ENCODE measurements at places on chromosomes 3 and 15.

DNA sequence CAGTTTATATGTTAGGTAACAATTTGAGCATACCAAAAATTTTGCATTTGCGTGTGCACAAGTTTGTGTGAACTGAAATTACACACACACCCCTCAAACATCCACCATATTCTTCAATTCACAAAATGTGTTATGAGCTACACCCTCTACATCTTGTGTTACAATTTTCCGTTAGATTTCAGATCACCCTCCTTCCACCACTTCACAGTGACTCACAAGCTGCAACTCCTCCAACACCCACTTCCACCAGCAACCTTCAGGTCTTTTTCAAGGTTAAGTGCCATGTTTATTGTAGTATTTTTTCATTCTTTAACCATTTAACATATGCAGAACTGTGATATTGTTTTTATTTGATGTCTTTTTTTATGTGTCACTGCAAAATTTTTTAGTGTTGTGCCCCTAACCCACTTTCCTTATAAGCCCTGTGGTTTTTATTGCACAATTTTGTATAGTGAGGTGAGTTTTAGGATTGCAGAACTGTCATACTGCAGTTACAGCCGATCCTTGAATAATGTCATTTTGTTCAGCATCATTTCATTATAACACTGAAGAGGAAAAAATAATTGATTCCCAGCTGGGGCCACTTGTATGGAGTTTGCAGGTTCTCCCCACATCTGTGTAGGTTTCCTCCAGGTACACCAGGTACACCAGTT, 148.9 kb downstream of the PLCL2 start:
- no peak for DNase-seq

GRCh38 chr3:44642337-44642736, 6.2 kb upstream of the ZNF35 start:
- no peak for DNase-seq

DNA sequence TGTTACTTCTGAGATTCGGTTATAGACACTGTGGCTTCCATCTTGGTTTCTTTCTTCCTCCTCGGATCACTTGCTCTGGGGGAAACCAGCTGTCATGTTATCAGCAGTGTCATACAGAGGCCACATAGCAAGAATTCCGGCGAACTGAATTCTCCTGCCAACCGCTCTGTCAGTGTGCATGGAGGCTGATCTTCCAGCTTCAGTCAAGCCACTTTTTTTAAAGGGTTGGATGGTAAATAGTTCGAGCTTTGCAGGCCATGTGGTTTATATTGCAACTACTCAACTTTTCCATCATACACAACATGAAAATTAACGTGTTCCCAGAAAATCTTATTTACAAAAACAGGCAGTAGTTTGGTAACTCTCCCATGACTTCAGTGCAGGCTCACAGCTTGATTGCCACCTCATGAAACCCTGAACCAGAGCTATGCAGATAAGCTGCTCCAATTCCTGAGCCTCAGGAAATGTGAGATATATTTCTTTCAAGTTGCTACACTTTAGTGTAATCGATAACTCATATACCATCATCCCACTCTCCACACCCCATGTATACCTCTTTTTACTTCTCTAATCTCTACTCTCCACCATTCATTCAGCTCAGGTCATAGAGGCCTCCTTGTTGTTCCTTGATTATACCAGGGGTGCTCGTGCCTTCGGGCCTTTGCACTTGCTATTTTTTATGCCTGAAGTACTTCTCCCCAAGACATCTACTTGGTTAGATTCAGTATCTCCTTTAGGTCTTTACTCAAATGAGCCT, 7.2 kb downstream of the RPL22L1 start:
- no peak for DNase-seq

- no peak for DNase-seq
Observed at GRCh38 chr3:50661321-50661837, 13.3 kb upstream of the DOCK3 start.

GRCh38 chr3:128074851-128075521, 22.7 kb downstream of the SEC61A1 start:
- no peak for DNase-seq

DNA sequence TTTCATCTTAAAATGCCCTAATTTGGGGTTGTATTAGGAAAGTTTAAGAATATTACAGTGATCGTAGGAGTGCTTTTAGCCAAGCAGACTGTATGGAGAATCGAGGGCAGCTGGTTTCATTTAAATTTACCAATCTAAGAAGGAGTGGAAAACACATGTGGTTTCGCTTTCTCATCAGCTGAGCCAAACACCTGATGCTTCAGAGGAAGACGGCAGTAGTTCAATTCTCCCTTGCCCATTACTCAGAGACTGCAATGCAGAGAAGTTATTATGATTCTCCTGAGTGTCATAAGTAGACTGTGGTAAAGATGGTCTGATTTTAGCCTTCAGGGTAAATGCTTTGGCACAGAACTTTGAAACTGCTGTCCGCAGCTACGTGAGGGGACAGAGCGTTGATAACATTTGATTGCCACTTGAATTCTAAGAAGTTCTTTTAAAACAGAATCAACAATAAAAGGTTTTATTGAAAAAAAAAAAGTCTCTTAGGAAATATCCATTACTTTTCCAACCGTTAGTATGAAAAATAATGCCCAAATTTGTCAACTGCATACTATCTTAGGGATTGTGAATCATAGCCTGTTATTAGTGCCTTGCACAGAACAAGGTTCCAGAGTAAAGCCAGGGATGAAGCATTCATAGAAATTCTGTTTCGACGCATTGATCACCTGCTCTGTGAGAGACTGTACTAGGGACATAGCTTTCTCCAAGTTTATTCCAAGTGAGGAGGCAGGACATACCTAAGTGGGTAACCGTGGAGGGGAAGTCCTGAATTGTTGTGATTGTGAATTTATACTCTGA, 25.6 kb downstream of the LYSMD4 start:
- DNase-seq: peak; percentile 79

GRCh38 chr3:170636400-170636973, 50.6 kb upstream of the SLC7A14 start:
- peak; percentile 17 for DNase-seq

DNA sequence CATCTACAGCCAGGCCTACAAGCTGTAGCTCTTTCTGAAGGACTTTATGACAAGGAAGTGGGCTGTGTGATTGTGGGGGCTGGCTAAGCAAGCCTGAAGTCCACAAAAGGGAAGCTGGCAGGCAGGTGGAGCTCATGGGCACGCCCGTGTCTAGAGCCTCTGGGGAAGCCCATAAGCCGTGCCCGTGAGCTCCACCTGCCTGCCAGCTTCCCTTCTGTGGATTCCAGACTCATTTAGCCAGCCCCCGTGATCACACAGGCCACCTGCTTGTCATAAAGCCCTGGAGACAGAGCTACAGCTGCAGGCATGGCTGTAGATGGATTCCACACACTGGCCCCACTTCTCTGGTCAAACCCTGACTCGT, 15.2 kb downstream of the EFCC1 start:
- DNase-seq: no peak

DNA sequence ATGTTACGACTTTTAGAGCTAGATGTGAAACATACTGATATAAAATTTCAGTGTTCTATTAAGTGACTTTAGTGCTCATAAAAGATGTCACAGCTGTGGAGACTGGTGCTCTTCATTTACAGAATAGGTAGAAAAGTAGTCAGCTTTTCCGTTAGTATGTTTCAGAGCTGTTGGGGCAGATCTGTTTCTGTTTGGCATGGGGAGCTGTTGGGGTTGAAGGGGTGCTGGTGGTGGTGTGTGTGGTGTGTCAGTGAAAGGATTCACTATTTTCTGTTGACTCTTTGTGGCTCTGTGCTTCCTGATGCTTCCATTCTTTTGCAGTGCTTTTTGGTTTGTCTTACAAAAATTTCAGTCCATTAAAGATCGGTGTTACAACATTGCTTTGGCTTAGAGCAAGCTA, 3.2 kb downstream of the UBE2E2 start:
- DNase-seq: no peak

DNA sequence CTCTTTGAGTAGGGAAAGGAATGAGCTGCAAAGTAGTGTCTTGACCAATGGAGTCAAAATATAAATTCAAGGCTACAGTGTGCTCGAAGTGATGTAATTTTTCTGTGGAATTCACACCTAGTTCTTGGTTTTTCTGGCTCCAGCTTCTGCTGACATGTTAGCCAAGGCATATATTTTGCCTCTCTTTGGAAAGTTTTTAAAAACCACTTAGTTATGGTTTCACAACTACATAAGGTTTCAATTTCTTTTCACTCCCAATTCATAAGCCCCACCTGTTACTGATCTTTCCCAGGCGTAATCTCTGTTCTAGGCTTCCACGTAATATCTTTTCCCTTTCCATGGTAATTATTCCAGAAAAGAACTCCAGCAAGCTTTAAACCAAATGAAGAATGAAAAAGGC, 46.9 kb downstream of the GADL1 start:
- peak; percentile 7 for DNase-seq

DNA sequence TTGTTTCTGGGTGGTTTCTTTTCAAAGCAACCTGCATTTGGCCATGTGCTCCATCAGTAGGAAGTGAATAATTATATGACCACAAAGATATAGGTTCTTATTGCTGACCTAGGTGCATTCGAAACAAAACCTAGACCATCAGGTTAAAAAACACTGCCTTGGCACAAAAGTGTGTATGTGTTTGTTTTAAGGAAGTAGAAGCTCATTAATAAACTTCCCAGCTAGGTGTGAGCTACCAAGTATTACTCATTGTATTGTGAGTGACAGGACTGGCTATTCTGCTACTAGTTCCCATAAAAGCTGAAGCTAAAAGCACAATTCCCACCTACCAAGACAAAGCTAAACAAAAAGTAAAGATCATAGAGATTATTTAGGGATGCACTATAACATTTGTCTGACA, 168.2 kb downstream of the TP63 start:
- DNase-seq: no peak

- no peak for DNase-seq
Observed at GRCh38 chr3:42802876-42803413, 1.3 kb downstream of the HIGD1A start.

DNA sequence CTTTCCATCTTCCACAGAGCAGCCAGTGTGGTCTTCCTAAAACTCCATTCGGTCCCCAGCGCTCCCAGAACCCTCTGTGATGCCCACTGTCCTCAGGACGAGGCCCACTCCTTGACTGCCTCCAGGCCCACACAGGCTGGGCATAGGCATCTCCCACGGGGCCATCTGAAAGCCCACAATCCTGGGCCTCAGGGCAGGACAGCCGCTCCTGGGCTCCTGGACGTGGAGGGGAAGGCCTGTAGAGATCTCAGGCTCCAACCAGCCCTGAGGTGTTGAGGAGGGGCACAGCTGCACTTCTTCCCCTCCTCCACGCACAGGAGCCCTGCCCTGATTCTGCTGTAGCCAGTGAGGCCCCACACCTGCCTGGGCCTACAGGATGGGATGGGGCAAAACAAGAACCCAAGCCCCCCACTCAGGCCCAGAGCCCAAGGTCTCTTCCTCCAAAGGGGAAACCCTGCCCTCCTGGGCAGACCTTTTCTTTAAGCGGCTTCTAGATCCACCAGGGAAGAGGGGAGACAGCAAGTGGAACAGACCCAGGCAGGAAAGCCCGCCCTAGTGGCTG, 25.9 kb downstream of the SHISA5 start:
- DNase-seq: no peak

DNA sequence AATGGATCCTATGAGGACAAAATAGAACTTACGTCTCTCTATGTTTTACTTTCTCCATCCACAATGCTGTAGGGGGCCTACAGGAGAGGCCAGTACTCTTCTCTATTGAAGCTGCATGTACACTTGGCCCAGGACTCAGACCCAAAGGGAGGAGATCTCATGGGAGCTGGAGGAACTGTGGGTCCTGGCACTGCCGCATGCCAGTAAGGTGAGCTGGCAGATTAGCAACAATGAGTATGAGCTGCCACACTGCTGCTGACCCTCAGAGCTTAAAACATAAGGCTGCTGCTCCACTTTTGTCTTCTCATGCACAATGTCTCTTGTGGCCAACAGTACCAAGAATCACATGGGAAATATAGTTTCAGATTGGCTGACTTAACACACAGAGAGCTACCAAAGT, 57.8 kb upstream of the TBC1D5 start:
- DNase-seq: peak; percentile 27

GRCh38 chr3:126569390-126569975, 10.8 kb upstream of the C3orf22 start:
- DNase-seq: no peak

DNA sequence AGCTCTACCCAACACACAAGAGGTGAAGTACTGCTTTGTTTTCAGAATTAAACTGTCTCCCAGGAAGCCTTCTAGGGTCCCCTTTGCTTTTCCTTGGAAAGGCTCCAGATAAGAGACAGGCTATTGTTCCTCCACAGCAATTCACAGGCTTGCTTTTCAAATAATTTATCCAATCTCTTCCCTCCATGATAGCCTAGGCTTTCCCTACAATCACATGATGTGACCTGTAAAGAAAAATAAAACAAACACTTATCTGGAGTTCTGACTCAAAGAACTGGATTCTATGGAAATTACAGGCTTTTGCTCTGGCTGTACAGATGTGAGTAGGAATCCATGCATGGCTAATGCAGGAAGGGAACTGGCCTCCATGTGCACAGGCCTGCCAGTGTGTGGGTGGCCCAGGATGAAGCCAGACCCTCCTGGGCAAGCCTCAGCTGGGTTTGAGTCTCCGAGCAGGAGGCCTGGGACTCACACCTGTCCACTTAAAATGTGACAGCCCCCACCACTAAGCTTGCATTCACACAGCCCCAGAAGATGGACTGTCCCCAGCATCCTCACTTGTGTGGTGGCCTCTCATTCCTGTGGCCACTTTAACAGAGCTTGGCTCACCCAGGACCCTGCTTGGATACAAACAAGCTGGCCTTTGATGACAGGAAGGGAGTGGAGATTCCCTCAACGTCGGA, 75.8 kb upstream of the LEKR1 start:
- DNase-seq: peak; percentile 44

- no peak for DNase-seq
Observed at GRCh38 chr15:68528626-68529290, 50.0 kb upstream of the CORO2B start.

- DNase-seq: no peak
Observed at GRCh38 chr3:5144316-5144994, 22.4 kb downstream of the ARL8B start.

DNA sequence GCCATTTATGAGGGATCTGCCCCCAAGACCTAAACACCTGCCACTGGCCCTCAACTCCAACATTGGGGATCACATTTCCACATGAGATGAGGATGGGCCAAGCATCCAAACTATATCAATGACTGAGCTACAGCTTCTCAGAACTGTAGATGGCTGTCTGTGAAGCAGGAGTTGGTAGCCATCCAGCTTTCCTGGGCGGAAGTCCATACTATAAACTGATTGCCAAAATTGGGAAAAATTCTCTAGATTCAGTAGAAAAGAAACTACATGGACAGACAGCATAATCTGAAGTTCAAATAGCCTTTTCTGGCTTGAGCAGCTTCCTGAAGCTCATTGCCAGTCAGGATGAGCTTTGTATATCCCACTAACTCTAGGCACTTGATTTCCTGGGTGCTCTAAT, 214.7 kb upstream of the ZBTB20 start:
- no peak for DNase-seq

All from foreskin fibroblast (primary cell).